ENCODE measurements at places on chromosomes 6 and 20. TPM values are rescaled to one million over a fixed set of nuclear protein-coding genes. Genes with fewer than 3 reads are reported as not detected.

The TPX2 gene
- 8.1 TPM for total RNA-seq

The MMS22L gene
- 26.2 TPM for total RNA-seq

The FOXS1 gene
- total RNA-seq: 15.2 TPM

The OPRL1 gene
- 0.33 TPM for total RNA-seq

The PNLDC1 gene
- total RNA-seq: not detected

The BANF2 gene
- total RNA-seq: not detected

All from mesangial cell (primary cell).